ENCODE measurements at places on chromosomes 11 and 22. TPM values are rescaled to one million over a fixed set of nuclear protein-coding genes. Genes with fewer than 3 reads are reported as not detected.

- peaks cover 6% of the 10 kb centered on the region for H3K4me1 ChIP-seq
- no peaks in the 10 kb centered on the region for H3K36me3 ChIP-seq
Measured at GRCh38 chr11:6498121-6498520, 1.0 kb downstream of the DNHD1 start.

DNA sequence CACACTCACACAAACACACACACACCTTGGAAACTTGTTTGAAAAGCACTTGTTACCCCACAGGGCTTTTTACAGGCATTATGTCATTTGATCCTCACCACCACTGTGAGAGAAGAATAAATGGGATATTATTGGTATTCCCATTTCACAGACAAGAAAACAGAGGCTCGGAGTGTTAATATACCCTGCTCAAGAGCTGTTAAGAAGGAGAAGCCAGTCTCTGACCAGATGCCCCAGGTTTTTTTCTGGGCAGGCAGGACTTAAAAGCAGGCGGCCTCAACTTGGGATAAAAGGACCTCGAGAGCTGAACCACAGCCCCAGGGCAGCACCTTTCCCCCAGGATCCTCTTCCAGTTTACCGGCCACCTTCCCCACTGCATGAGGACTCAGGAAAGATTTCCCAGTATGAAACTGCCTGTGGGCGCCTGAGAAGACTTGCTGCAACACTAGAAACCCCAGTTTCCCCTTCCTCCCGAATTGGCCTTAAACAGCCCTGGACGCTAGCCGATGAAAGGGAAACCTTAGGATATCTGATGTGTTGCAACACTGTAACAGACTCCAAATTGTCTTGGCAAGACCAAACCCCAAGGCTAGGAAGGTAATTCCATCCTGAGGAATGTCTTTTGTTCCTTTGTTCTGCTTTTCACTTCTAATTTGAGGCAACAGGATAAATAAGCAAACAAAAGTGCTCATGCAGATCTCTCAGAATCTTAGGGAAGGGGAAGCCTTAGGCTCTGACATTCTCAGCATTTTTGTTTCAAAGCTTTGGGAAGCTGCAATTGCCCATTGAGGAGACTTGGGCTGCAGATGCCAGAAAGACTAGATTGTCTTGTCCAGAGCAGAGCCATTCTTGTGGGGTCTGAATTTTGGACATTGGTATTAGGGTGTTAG lies 173.5 kb downstream of the TRIM29 start:
- no peaks in the 10 kb centered on the region for H3K27me3 ChIP-seq
- no peak overlapping the region for H3K4me3 ChIP-seq
- peak; percentile 41 for DNase-seq
- no peak overlapping the region for H3K27ac ChIP-seq

GRCh38 chr11:123054301-123055065 lies 7.5 kb downstream of the HSPA8 start:
- H3K36me3 ChIP-seq, result peaks cover 57% of the 10 kb centered on the region
- H3K27ac ChIP-seq, result no peak overlapping the region
- no peak for DNase-seq
- no peaks in the 10 kb centered on the region for H3K27me3 ChIP-seq
- peaks cover 6% of the 10 kb centered on the region for H3K4me1 ChIP-seq

OR10A2 gene
- total RNA-seq, result not detected

DNA sequence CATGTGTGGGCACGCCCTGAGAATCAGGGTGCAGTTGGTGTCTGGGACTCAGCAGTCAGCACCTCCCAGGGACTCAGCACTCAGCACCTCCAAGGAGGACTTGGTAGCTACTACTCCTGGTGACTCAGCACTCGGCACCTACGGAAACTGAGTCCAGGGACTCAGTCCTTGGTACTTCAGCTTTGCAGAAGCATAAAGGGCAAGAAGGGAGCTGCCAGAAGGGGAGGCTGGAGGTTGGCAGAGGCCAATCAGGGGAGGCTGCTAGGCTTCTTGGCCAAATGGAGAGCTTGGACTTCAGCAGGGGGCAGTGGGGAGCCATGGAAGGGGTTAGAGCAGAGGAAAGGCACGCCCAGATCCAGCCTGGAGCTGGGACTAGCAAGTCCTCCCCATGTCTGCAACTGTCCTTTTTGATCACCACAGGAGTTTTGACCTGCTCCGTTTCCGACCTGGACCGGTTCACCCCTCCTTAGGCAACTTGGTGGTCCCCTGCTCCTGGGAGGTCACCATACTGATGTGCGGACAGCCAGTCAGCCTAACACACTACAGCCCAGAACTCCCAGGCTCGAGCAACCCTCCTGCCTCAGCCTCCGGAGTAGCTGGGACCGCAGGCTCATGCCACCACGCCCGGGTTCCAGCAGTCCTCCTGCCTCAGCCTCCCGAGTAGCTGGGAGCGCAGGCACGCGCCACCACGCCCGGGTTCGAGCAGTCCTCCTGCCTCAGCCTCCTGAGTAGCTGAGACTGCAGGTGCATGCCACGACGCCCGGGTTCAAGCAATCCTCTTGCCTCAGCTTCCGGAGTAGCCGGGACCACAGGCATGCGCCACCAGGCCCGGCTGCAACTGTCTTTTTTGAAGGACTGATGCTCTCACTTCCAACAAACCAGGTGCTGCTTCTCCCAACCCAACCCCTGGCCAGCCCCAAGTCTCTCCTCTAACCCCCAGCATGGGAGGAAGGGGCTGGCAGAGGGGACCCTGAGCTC lies 1.5 kb downstream of the ANO9 start:
- no peak overlapping the region for H3K27ac ChIP-seq
- H3K36me3 ChIP-seq, result no peaks in the 10 kb centered on the region
- H3K4me1 ChIP-seq, result no peaks in the 10 kb centered on the region
- DNase-seq, result no peak

AHNAK gene
- total RNA-seq, result 718 TPM

GRCh38 chr11:121237686-121238658 lies 54.6 kb upstream of the SC5D start:
- no peaks in the 10 kb centered on the region for H3K27me3 ChIP-seq
- no peak for DNase-seq
- H3K27ac ChIP-seq, result no peak overlapping the region
- no peak overlapping the region for H3K4me3 ChIP-seq

GRCh38 chr11:82903843-82904586 lies 2.5 kb downstream of the DDIAS start:
- no peak overlapping the region for H3K4me3 ChIP-seq
- no peak for DNase-seq
- H3K4me1 ChIP-seq, result no peaks in the 10 kb centered on the region
- no peak overlapping the region for H3K27ac ChIP-seq
- no peaks in the 10 kb centered on the region for H3K27me3 ChIP-seq

DNA sequence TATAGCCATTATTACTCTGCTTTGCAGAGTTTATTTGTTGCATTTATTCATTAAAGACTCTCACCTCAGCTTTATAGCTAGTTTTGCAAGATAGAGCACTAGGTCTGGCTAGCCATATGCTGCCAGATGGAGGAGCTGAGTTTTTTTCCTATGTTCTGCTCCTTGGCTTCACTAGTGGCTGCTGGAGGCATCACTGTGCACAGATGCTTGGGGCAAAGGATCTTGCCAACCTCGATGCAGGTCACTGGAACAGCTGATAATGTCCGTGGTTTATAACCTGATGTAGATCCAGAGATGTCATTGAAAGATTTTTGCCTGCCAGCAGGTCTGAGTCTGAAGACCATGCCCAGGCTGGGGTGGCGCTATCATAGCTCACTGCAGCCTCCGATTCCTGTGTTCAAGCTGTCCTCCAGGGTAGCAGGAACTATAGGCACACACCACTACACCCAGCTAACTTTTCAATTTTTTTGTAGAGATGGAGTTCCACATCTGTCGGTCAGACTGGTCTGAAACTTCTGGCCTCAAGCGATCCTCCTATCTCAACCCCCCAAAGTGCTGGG lies 63.2 kb downstream of the PACS1 start:
- peaks cover 8% of the 10 kb centered on the region for H3K4me1 ChIP-seq
- H3K27me3 ChIP-seq, result no peaks in the 10 kb centered on the region
- no peak for DNase-seq
- H3K27ac ChIP-seq, result no peak overlapping the region
- no peaks in the 10 kb centered on the region for H3K36me3 ChIP-seq

- no peaks in the 10 kb centered on the region for H3K27me3 ChIP-seq
- H3K36me3 ChIP-seq, result no peaks in the 10 kb centered on the region
- no peaks in the 10 kb centered on the region for H3K4me1 ChIP-seq
- no peak overlapping the region for H3K4me3 ChIP-seq
- no peak for DNase-seq
Measured at GRCh38 chr11:90895850-90896249, 673.0 kb upstream of the CHORDC1 start.

SCN4B gene
- 1.1 TPM for total RNA-seq

OR52A1 gene
- not detected for total RNA-seq

UBASH3B gene
- 8.5 TPM for total RNA-seq

- peak overlapping the region; percentile 45 for H3K27ac ChIP-seq
- DNase-seq, result no peak
- no peak overlapping the region for H3K4me3 ChIP-seq
- no peaks in the 10 kb centered on the region for H3K27me3 ChIP-seq
Measured at GRCh38 chr22:38353701-38354100, 36.5 kb upstream of the CSNK1E start.

- H3K27ac ChIP-seq, result no peak overlapping the region
- H3K4me1 ChIP-seq, result peaks cover 16% of the 10 kb centered on the region
- DNase-seq, result no peak
- no peak overlapping the region for H3K4me3 ChIP-seq
- no peaks in the 10 kb centered on the region for H3K36me3 ChIP-seq
- no peaks in the 10 kb centered on the region for H3K27me3 ChIP-seq
Measured at GRCh38 chr11:2813141-2813908, 72.2 kb downstream of the CDKN1C start.

- H3K27me3 ChIP-seq, result no peaks in the 10 kb centered on the region
- DNase-seq, result no peak
- no peaks in the 10 kb centered on the region for H3K36me3 ChIP-seq
- no peaks in the 10 kb centered on the region for H3K4me1 ChIP-seq
- no peak overlapping the region for H3K27ac ChIP-seq
- no peak overlapping the region for H3K4me3 ChIP-seq
Measured at GRCh38 chr11:75872887-75873416, 57.9 kb downstream of the UVRAG start.

- peak overlapping the region; percentile 84 for H3K27ac ChIP-seq
- no peaks in the 10 kb centered on the region for H3K27me3 ChIP-seq
- DNase-seq, result peak; percentile 76
Measured at GRCh38 chr22:26894766-26895485, 237.5 kb downstream of the MIAT start.
